ENCODE measurements at places on chromosomes 7 and 10.

GRCh38 chr10:3293581-3294431 lies 121.2 kb upstream of the PITRM1 start:
- DNase-seq = peak; percentile 8

DNA sequence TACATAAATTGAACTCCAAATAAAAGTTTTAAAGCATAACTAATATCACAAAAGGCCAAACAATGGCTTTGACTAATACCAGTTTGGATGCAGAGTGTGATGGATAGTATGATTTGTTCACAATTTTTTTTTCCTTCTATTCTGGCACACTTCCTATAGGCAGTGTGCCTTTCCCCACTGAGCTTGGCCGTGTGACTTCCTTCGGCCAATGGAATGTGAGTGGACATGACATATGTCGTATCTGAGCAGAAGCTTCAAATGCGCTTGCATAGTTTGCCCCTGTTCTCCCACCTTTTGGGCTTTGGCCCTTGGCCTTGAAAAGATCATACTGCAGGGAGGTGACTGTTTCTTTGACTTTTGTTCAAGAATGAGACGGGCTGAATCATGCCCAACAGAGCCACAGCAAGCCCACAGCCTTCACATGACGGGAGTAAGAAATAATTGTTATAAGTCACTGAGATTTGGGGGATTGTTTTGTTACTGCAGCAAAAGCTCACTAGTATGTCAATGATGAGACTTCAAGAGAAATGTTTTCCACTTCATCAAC lies 279.9 kb upstream of the NEBL start:
- DNase-seq = no peak

- no peak for DNase-seq
These were observed 23.3 kb downstream of the FZD1 start for GRCh38 chr7:91287371-91288084.

GRCh38 chr7:44713680-44714335 lies 34.8 kb upstream of the ZMIZ2 start:
- DNase-seq = no peak

- DNase-seq = no peak
These were observed 14.6 kb downstream of the GBX1 start for GRCh38 chr7:151152643-151153513.

DNA sequence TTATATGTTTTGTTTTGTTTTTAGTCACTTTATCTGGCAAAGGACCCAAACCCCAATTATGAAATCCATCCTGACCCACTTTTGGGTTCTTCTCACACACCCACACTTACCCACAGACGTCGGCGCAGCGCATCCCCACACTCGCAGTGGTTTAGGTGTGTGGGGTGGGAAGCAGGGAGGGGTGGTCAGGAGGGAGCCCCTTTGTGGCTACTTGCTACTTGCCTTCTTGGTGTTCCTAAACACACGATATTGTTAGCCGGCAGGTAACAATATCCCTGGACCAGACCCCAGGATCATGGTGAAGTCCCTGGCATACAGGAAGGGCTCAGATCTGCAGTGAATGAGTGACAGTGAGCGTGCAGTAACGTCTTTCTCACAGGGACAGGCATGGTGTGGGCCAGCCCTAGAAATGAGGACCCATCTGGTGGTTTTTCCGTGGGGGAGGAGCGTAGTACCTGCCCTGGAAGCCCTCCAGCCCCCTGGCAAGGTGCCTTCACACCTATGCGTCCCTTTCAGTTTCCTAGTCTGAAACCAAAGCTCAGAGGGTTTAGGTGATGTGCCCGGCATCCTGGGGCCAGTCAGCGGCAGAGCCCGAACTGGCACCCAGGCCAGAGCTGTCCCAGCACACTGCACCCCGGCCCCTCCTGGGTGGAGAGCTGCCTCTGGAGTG lies 4.4 kb downstream of the SPOCK2 start:
- no peak for DNase-seq

DNA sequence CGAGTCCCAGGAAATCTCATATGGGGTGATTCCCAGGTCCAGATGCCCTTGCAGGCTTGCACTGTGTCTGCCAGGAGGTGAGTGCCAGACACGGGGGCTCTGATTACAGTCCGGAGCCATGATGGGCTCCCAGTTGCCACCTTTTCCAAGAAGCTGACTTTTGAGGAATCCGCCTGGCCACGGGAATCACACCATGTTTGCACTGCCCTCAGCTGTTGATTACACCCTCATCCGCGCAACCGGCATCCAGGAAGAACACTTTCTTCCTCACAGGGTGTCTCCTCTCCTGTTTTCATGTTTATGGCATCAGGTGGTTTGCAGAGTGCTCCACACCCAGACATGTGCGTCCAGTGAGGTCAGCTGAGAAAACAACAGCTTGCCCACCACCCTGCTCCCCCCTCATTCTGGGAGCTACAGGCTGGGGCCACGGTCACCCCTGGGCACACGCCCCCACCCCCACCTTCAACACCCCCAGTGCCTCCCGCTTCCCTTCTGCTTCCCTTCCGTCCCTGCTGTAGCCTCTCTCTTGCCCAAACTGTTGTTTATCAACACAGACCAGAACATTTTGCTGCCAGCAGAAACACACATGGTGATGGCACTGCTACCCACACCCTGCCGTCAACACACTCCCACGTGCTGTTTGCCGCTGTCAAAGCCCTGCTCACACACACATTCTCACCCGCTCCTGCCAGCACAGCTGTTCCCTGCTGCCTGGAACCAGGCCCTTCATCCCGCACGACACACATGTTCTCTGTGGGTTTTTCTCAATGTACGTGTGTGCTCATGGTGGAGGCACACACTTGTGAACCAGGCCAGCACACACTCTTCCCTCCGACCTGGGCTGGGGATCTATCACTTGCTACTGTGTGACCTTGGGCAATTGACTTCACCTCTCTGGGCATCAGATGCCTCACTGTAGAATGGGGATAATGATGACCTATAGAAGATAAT lies 35.8 kb downstream of the DDIT4 start:
- peak; percentile 81 for DNase-seq

GRCh38 chr7:155517969-155518368 lies 28.4 kb downstream of the CNPY1 start:
- DNase-seq = no peak

DNA sequence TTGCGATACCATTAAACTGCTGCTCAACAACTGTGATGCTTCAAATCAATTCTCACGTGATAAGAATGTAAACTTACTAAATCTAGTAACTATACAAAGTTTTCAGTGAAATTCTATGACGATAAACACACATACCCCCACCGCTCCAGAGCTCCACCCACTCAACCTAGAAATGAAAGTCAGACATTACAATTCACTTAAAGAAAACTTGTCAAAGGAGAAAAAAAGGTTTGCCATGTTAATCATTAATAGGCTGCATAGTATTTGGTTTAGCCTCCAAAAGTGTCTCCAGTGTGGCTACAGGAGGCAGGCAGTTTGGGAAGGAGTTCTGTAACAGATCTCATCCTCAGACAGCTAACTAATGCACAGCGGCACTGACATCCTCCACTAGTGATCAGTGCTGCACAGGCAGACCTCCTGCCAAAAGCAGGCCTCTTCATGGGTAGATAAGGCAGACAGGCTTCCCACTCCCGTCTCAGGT lies 3.1 kb downstream of the HERPUD2 start:
- peak; percentile 46 for DNase-seq

DNA sequence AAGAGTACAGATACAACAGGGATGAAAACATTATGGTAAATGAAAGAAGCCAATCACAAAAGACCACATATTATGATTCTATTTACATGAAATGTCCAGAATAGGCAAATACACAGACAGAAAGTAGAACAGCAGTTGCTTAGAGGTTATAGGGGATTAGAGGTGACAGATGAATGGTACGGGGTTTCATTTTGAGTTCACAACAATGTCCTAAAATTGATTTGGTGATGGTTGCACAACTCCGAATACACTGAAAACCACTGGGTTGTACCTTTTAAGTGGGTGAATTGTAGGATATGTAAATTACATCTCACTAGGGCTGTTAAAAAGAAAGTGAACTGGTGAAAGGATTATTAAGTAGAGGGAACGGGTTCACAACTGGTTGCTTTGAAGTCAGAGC lies 76.3 kb upstream of the MRLN start:
- DNase-seq = no peak

DNA sequence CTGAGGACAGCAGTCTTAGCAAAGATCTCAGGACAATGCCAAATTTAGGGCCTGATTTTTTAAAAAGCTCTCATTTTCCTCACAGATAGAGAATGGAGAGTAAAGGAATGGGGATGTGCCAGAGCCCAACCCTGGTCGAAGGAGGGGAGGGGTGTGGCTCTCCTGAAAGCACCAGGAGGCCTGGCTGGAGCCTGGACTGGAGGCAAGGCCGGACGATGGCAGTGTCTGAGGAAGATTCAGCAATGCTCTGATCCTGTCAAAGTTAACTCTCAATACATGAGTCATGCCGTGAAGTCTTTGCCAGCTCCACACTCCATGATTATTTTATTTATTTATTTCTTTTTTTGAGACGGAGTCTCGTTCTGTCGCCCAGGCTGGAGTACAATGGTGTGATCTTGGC lies 108.3 kb downstream of the UPF2 start:
- peak; percentile 18 for DNase-seq

DNA sequence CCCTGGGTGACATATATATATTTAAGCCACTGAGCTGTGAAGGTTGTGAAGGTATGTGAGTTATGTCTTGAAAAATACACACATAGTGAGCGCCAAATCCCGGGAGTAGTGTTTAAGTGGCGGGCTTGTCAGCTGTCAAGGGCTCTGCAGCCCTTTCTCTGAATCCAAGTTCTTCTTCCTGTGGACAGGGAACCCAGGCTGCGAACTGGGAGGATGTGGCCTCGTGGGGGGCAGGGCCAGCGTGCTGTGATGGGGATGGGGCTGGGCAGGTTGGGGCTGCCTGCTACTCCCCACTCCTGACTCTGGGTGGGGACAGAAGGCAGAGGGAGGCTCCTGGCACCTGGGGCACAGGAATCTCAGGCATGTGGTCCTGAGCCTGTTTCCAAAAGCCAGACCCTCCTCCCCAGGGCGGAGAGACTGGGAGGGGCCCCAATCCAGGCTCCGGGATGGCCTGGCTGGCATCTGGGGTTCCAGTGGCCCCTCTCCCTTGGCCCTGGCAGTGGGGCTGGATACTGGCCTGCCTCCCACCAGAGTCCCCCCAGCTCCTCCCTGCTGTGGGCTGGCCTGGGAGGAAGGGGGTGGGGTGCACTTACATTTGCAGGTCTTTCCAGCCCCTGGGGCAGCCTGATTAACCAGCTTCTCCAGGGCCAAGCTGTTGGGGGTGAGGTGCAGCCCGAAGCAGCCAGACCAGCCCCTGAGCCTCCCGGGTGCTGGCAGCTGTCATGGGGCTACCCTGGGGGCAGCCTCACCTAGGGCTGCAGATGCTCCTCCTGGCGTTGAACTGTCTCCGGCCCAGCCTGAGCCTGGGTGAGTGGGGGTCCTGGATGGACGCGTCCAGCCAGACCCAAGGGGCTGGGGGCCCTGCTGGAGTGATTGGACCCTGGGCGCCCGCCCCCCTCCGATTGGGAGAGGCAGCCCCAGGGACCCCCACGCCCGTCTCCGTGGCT lies at the start of gene UPK3B:
Gene UPK3B, plus strand, starts transcription at position 622 of the 947 bp plus-strand sequence. Its CDS starts 101 bp downstream, at position 723.
- DNase-seq = no peak

GRCh38 chr10:88156341-88156740 lies 292.9 kb downstream of the PTEN start:
- peak; percentile 71 for DNase-seq

GRCh38 chr7:77903597-77903996 lies 105.0 kb downstream of the PHTF2 start:
- DNase-seq = no peak

DNA sequence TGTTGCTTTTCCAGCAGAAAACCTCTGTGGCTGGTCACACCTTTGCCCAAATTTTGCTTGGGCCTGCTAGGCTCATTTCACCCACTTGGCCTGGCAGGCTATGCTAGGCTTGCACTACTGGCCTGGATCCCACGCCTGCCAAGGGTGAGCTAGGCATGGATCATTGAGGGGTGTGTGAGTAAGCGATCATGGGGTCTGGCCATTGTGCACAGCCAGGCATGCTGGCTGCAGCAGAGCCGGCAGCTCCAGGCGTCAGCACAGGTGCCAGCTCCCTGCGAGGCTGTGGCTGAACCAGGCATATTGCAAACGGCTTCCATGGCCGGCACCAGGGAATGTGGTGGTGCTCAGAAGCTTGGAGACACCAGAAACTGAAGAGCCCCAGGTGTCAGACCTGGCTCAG lies 19.2 kb downstream of the CFAP70 start:
- DNase-seq = no peak

DNA sequence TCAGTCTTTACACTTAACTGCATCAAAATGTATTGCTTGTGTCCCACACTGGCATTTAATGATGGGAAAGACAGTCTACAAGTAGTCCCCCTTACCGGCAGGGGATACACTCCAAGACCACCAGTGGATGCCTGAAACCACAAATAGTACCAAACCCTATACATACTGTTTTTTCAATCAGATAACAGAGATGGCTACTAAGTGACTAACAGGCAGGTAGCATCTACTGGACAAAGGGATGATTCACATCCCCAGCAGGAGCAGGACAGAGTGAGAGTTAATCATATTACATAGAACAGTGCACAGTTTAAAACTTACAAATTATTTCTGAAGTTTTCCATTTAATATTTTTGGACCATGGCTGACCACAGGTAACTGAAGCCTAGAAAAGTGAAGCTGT lies 13.2 kb downstream of the TMEM243 start:
- peak; percentile 19 for DNase-seq

GRCh38 chr7:50142425-50143017 lies 49.5 kb upstream of the ZPBP start:
- peak; percentile 15 for DNase-seq

GRCh38 chr10:11335881-11336430 lies 275.5 kb downstream of the USP6NL start:
- DNase-seq = no peak

GRCh38 chr10:86670290-86670811 lies 2.0 kb downstream of the LDB3 start:
- no peak for DNase-seq

DNA sequence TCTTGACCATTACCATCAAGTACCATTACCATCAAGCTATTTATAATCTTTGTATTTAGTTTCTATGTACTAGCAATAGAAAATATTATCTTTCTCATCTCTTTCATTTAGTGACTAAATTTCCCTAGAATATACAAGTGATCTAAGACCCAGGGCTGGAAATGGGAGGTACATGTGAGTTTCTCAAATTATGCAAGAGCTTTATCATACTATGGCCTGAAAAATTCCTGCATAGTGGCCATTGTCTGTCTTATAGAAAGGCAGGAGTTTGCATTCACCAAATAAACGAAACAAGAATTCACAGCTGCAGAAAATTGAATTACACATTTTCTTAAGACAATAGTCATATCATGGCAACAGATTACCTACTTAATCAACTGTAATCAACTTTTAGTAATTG lies 50.7 kb upstream of the HDAC9 start:
- no peak for DNase-seq

GRCh38 chr7:79090543-79090942 lies 362.9 kb downstream of the MAGI2 start:
- peak; percentile 31 for DNase-seq

GRCh38 chr7:152588350-152588749 lies 87.6 kb downstream of the XRCC2 start:
- peak; percentile 84 for DNase-seq

- no peak for DNase-seq
These were observed 32.1 kb downstream of the AGAP3 start for GRCh38 chr7:151118108-151119054.

GRCh38 chr10:113732160-113732881 lies 19.2 kb upstream of the PLEKHS1 start:
- DNase-seq = no peak

- no peak for DNase-seq
These were observed 368.9 kb downstream of the FRMD4A start for GRCh38 chr10:13961853-13962252.

GRCh38 chr10:96765406-96766240 lies 45.3 kb upstream of the PIK3AP1 start:
- DNase-seq = peak; percentile 36

GRCh38 chr10:113473851-113474250 lies 79.0 kb upstream of the HABP2 start:
- DNase-seq = no peak

GRCh38 chr10:80485076-80485945 lies 31.2 kb downstream of the TSPAN14 start:
- DNase-seq = no peak
